Pons (tissue), 1 donor: ENCODE measurements at places on chromosomes 2 and 18.

DNA sequence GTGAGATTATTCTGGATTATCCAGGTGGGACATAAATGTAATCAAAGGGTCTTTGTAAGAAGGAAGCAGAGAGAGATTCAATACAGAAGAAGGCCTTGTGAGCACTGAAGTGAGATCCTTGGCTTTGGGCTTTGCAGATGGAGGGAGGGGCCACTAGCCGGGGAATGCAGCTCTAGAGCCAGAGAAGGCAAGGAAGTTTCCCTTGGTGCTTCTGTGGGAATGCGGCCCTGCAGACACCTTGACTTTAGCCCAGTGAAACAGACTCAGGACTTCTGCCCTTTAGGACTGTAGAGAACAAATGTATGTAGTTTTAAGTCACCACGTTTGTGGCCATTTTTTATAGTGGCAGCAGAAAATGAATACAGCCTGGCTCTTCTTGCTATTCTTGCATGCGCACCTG, 8.1 kb downstream of the NEU2 start:
- DNase-seq: no peak

GRCh38 chr2:203781151-203781550, 74.7 kb downstream of the CD28 start:
- no peak for DNase-seq

GRCh38 chr18:53799134-53799533, 425.3 kb downstream of the MBD2 start:
- DNase-seq: peak; percentile 39

- DNase-seq: peak; percentile 30
Observed at GRCh38 chr2:175414882-175415487, 233.5 kb upstream of the ATP5MC3 start.

- no peak for DNase-seq
Observed at GRCh38 chr2:86482034-86482433, 40.9 kb downstream of the KDM3A start.

- no peak for DNase-seq
Observed at GRCh38 chr2:20164734-20165478, 60.0 kb downstream of the SDC1 start.

GRCh38 chr18:58576638-58577251, 52.1 kb downstream of the ALPK2 start:
- DNase-seq: no peak

GRCh38 chr2:135773319-135773718, 31.7 kb downstream of the UBXN4 start:
- DNase-seq: no peak

DNA sequence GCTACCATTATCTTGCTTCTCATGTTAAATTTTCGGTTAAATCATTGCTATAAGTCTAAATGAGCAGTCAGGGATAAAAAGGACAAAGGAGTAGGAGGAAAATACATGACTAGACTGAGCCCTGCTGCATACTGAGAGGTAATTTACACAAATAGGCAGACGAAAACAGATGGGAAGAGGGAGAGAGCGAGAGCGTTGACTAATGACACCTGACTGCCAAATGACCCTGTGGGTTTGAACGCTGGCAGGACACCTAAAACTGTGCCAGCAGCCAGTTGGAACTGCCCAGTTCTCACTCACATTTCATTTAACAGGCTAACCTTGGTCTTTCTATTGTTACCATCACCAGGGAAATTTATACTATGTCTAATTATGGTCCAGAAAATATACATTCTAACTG, 978.2 kb downstream of the CPS1 start:
- DNase-seq: peak; percentile 13

DNA sequence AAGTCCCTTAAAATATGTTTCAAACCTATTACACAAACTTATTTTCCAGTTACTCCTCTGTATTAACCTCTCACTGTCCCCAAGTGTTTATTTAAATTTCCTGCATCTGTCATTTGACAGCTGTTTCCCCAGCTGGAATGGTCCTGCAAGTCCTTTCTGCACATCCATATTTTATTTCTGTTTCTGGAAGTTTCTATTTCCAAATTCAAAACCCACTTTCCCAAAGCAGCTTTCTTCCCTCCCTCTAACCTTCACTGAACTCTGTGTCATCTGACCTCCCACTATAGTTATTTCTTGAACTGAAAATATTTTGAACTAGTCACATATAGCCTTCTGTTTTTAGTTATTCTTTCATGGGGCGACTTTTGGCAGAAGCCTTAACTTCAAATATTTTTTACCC, 459.4 kb upstream of the MC4R start:
- no peak for DNase-seq
